ENCODE measurements at places on chromosomes 2 and 18.

GRCh38 chr2:216056739-216057138, 24.9 kb downstream of the PECR start:
- DNase-seq, result no peak

GRCh38 chr18:8011361-8011760, 444.2 kb downstream of the PTPRM start:
- no peak for DNase-seq

GRCh38 chr2:66426244-66427111, 8.4 kb upstream of the MEIS1 start:
- no peak for DNase-seq

GRCh38 chr2:26503231-26503880, 25.4 kb upstream of the OTOF start:
- DNase-seq, result peak; percentile 80

- no peak for DNase-seq
Measured at GRCh38 chr2:219245899-219246230, 586 bp downstream of the STK16 start.

DNA sequence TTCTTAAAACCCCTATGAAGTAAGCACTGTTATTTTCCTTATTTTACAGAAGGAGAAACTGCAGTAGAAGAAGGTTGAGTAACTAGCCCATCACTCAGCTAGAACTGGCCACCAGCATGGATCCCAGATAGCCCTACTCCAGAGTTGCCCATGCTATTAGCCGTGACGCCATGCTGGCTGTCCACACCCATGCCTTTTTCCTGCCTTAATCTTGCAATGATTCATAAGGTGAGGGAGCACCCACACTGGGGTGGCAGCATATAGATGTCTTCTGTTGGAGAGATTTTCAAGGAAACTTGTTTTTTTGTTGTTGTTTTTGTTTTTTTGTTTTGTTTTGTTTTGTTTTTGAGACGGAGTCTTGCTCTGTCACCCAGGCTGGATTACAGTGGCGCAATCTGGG, 204.1 kb upstream of the HAAO start:
- no peak for DNase-seq

DNA sequence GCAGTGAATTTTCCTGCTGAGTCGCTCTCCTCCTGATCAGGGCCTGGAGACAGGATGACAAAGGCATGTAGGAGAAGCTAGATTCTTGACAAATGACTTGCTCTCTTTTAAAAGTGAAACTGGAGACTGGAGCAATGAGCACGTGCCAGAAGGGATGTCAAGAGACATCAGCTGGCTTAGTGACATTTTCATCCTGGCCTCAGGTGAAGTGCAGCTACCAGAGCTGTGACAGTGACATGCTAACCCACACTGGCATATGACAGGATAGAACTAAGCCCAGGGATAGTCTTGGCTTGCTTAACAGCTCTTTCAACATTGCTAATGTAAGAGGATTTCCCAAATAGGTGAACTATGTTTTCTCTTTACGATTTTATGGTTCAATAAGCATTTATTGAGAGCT, 757.5 kb upstream of the DDX18 start:
- DNase-seq, result no peak

DNA sequence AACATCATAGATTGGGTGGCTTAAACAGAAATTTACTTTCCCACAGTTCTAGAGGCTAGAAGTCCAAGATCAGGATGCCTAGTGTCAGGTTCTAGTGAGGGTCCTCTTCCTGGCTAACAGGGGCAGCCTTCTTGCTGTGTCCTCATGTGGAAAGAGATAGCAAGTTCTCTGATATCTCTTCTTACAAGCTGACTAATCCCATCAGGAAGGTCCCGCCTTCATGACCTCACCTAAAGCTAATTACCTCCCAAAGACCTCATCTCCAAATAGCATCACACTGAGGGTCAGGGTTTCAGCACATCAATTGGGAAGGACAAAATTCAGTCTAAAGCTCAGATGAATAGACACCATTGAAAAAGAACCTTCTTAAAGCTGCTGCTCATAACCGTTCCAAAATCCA, 22.9 kb downstream of the ACVR1 start:
- no peak for DNase-seq

DNA sequence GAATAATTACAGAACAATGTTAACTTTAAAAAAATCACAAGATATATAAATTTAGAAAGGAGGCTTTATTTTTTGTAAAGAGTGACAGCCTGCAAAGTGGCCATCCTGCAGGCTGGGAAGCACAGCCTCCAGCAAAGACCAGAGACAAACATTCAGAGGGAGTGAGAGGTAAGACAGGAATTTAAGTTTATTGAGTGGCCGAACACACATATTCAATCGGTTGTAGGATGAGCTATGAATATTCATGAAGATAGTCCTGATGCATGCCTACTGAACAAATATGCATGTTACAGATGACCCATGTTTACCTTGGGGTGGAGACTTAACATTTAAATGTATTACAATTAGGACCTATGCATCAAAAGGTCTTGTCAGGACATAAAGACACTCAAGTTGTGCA, 33.4 kb upstream of the HNRNPA3 start:
- no peak for DNase-seq

DNA sequence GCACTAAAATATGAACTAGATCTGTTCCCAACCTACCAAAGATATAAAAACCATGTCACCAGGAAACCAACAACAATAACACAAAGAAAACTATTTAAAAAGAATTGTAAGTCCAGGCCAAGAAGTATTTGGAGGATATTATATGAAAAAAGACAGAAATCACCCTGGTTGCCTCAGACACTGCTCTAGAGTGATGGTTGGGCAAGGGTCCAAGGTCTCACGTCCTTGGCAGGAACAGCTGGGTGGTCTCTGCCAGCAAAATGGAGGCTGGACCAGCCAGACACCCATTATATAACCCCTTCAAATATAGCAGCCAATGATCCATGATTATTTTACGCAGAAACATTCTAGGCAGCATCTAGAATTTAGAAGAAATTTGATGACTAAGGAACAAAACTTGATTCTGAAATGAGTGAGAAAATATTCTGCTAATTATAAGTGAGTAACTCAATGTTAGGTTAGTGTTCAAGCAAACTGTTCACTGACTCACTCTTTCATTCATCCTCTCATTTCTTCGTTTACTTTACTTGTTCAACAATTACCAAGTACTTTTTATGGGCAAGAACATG, 35.4 kb downstream of the MRPL35 start:
- DNase-seq, result no peak

DNA sequence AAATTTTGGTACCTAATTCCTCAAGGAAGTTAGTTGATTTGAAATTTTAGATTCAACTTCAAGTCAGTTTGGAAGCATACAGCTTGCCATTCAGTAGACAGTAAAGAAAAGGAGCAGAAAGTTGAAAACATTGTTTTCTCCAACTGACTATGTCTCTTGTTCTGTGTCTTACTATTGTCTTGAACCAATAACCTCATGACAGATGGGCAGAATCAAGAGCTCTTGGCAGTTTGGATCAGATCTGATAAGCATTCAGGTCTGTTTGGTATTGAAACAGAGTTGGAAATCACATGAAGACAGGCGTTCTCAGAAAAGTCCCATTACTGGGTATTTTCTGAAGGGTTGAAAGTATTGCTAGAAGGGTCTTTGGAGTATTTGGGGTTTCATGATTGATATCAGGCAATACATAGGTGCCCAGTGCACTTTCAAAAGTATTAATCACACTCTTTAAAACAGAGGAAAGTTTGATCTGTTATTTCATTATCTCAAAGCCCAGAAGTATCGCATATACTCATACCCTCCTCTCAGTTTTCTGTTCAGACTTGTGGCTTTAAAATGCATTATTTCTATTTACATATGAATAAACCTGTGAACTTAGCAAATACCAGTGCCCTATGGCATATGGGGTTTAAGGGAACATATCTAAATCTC, 428.4 kb upstream of the ZEB2 start:
- no peak for DNase-seq

DNA sequence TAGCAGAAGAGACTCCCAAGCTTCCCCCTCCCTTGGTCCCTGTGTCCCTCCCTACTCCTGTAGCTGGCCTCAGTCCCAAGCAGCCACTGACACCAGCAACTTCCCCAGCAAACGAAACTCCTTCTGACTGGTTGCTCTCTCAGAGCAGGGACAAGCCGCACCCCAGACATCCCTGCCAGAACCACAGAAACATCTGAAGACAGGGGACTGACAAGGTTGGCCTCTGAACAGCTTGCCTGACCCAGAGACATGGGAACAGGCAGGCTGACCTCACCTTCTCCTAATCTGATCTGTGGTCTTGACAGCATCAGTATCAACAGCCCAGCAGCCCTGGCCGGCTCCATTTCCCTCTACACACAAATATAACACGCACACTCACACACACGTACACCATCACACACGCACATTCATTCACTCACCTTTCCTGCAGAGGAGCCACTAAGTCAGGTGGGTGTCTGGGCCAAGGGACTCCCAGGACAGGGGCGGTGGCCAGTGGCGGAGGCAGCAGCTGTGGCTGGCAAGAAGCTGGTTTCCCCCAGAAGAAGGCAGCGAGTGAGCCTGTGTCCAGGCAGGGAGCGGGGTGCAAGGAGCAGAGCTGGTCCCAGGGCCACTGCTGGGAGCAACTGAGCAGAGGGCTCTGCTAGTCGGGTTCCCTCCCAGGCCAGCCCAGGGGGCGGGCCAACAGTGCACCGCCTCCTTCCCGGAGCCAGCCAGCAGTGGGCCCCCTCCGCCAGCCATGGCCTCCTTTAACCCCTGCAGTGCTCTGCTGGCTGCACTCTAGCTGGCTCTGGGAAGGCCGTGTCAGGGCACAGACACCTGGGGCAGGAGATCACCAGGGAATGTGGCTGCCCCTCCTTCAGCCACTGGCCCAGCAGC, 59.1 kb downstream of the TNS1 start:
- peak; percentile 63 for DNase-seq

DNA sequence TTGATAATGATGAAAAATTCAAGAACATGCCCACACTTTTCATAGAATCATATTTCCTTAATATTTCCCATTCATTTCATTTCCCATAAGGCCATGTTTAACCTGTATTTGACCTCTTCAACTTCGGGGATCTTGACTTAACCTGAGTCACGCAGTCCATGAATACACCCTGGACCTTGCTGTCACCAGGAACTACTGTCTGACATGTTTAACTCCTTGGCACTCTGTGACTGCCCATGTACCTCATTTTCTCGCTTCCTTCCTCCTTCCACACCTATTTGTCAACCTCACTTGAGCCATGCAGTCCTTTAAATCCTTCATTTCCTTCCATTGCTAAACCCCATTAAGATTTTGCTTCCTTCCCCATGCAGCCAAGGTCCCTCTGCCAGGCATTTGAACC, 16.3 kb downstream of the ABCB11 start:
- no peak for DNase-seq

DNA sequence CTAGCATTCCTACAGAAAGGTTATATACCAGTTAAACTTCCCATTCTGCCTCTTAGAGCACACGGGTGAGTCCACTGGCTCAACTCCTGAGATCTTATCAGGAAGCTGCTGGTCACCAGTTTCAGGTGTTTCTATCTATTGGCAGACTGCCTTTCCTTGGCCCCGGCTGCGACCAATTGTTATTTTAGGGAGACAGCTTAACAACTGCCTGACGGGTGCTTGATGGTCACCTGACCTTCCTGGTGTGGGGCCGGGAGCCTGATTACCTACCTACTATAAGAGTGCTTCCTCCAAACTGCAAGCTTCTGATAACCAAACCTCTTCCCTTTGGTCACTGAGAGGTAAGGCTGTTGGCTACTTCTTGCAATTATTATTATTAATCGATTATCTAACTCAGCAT, 122.1 kb upstream of the XIRP2 start:
- no peak for DNase-seq

DNA sequence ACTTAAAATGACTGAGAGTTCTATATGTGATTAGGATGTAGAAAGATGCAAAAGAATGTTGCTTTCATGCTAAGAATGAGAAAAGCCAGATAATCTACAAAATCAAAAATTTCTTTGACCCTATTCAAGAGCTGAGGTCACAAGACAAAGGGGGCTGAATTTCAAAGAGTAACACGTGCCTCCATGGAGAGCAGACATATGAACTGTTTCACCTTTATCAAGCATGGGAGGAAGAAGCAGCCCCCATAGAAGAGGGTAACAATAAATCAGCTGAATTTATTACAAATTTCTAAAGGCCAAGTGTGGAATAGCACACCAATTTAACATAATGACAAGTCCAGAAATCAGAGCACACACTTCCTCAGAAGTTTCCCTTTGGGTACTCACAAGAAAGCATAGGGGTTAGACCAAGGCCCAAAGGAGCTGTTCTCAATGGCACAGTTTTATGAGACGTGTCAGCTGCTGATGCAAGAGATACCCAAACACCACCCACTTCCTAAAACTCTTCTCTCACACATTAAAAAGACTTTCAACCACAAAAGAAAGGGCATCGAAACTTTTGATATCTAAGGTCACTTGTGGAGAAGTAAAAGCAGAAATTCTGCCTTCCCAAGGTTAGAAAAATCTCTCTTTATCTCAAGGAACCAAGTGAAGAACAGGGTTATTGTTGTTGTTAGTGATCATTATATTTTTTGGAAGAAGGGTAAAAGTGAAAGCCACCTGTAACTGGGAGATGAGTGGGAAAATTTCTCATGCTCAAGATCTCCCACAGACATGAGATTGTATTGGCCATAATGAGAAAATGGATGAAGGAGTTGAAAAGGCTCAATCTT, 950.1 kb downstream of the TRIB2 start:
- DNase-seq, result no peak

DNA sequence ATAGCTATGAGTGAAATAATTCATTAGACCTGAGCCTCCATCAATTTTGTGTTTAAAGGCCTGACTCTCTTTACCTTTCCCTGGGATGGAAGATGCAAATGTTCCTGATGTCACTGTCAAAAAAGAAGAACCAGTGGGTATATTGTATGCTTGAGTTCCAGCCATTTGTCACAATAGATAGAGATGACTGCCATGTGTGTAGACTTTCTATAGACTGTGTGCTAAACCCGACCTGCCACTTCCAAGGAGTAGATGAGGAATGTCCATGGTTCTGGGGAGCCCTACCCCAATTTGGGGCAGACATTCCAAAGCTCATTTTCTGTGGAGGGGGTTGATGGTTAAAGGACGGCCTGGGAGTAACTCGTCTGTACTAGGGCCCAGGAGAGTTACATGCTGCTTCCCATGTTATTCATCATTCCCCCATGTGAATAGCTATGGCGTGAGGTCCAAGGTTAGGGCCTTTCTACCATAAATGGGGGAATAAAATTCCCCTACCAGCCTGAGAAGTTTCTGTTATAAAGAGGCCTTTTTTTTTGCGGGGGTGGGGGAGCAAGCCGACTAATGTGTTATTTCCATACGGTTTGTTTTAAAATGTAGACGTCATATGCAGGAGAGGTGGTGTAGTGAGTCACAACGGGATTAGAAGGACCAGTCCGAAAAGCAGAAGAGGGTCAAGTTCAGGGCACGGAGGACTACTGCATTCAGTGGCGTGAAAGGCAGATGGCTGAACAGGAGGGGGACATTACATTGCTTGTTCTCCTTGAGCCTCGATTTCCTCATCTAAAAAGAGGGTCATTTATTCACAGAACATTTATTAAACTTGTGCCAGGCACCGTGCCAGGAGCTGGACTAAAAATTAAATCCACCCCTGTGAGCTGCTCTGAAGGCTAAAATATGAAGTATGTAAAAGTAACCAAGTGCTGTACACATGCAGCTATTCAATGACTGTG, 24.0 kb downstream of the IL1B start:
- no peak for DNase-seq
